Stimulated activated CD4-positive, alpha-beta T cell treated with anti-CD3 and anti-CD28 coated beads, Interleukin-2, amount 100 ng/mL, for 48 hours (primary cell): ENCODE measurements at places on chromosomes 2 and 18.

DNA sequence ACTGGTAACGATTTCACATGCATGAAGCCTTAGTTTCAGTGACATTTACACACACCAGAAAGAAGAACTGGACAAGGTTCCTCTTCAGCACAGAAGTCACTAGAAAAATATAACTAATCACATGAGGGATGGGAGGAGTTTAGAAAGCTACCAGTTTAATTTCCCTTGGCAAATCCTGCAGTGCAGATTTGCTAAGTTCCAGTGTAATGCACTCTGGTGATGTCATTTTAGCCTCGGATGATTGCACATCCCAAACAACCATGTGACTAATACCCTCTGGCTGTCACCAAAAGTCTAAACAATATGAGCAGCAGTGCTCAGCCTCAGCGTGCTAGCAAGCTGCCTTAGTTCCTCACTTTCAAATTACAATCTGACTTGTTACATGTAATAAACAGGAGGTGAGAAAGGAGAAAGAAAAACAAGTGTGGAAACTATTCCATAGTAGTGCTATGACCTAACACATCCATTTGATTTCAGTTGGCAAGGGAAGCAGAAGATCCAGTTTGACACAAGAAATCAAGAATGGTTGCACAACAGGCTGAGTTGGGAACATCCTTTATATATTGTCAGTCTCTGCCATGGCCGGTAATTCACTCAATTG, 35.3 kb upstream of the PPP1CB start:
- DNase-seq: no peak

DNA sequence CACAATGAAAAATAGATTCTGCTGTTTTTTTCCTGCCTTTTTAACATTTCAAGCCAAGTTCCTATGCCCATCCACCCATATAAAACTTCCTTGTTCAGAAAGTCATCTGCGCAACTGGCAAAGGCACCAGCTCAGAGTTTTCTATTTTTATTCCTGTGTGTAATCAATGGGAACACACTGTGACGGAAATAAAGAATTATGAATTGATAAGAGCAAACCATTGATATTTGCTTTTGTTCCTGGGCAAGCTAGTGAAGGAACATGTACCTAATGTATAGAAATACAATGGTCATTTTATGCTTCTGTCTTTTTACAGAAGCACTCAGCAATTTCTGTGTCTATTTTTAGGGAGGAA, 30.8 kb upstream of the AAK1 start:
- no peak for DNase-seq

- no peak for DNase-seq
Observed at GRCh38 chr2:106943468-106944200, 57.7 kb upstream of the ST6GAL2 start.

DNA sequence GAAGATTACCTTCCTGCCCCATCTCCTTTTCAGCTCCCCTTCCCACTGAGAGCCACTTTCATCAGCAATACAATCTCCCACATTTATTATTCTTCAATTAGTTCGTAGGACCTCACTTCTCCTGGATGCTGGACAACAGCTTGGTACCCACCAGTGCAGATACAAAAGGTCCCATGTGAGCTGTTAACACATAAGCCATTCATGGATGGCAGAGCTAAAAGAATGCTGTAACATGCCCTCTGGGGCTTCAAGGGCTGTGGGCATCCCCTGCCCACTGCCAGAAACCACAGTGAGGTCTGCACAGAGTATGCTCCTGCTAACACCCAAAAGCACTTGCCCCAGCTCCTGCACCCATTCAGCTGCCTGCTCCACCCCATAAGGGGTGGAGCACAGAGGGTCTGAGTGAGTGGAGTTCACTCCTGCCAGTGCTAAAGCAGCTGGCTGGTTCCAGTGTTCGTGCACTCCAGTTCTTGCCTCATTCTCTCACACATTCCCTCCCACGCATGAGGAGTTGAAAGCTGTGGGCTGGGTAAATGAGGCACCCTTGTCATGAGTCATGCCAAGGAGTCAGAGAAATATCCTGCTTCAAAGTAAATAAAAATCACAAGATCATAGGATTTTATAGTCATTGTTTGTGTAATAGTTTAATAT, 305.9 kb upstream of the TMEFF2 start:
- no peak for DNase-seq

GRCh38 chr2:48548840-48549239, 18.9 kb downstream of the STON1 start:
- no peak for DNase-seq

DNA sequence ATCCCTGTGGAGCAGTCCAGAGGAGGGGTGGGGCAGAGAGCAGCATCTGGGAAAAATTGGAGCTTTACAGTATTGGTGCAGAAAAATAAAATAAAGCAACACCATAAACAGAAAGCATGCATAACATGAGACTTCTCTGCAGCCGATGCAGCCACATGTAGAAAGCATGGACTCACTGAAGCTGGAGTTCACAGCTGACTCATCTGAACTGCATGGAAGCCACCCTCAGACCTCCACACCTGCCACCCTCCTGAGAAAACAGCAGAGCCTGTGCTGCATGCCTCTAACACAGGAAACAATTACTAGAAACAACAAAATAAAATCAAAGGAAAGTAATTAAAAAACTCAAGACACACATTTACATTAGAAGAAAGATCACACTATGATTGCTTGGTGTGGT, 169.4 kb upstream of the ALKAL2 start:
- no peak for DNase-seq

- no peak for DNase-seq
Observed at GRCh38 chr18:6752202-6752860, 22.8 kb downstream of the ARHGAP28 start.

GRCh38 chr2:33903215-33903614, 304.1 kb upstream of the FAM98A start:
- DNase-seq: no peak

DNA sequence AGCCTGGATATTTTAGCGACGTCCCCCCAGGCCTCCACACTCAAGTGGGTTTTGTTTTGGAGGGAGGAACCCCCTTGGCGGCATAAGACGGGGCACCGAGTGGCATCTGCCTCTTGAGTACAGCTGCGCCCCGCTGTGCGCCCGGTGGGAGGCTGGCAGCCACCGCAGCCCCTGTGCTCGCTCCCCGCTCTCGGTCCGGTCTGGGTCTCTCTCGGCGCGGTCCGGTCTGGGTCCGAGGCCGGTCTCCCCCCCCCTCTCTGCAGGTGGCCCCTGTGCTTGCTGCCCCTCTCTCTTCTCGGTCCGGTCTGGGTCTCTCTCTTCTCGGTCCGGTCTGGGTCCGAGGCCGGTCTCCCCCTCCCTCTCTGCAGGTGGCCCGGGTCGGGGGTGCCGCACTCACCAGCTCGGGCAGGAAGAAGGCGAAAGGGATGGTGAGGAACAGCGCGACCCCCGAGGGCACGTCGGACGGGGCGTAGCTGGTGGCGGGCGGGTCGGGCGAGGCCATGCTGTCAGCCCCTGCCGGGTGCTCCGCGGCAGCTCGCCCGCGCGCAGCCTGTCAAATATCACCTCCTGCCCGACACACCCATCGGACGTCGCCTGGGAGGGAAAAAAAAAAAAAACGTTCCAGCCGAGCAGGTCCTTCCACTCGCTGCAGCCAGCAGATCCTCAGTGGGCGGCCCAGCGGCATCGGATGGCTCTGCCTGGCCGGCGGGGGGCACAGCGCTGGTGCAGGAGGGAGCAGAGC, at the start of gene MALL:
TSS of gene MALL (minus strand) at position 532 of the 742 bp plus-strand sequence. CDS start at position 502, 30 bp downstream.
- no peak for DNase-seq

DNA sequence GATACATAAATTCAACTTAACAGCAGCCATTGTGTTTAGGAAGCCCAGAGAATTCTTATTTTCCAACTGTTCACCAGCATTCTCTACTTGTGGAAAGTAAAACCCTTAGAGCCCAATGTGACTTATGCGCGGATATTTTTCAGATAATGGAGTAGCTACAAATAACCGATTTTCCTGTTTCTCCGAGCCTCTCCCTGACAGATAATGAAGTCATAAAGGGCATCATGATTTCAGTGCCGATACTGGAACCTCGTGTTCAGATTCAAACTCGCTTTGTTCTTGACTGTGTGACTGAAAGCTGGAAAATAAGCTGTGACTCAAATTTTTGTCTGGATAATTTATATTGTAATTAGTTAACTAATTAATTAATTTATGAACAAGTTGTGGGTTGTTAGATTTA, 228.2 kb downstream of the VAPA start:
- no peak for DNase-seq

- no peak for DNase-seq
Observed at GRCh38 chr2:189633392-189633811, 27.9 kb upstream of the ASNSD1 start.

DNA sequence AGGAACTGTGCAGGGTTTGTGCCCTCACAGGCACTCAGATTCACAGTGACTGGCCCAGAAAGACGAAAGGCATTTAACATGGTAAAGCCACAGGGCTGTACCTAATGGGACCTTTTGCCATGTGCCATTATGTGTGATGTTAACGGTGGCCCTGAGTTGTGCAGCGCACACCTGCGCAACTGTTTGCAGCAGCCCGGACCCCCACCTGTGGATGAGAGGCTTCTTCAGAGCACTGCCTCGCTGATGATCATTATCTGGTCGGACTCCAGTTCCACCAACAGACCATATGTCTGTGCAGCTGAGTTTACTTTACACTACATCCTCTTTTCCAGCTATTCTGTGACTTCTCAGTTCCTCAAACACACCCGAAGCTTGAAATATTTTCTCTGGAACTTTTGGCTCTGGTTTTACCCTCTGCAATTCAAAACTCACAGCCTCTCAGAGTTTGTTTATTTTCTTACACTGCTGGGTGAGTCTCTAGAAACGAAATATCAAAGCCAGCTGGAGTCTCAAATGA, 35.6 kb upstream of the UBE2F start:
- no peak for DNase-seq

DNA sequence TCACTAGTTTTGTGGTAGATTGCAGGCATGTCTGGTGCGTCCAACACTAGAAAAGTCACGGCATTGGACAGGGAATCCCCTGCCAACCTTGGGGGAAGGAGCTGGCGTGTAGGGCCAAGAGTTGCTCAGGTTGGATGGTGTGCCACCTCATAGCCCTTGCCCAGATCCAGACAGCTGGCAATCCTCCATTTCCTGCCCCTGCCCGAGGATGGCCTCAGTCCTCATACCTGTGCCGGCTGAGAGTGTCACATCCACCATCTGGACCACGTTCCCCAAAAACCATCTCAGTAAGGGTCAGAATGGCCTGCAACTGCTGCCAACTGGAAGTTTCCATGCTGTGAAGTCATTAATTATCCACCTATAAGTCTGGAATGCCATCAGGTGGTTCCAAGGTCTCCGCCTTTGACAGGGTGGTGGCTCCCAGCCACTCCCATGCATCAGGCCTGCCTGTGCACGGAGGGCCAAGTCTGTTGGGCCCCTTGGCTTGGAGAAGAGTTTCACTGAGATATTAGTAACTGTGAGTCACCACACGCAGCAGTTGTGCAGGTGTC, 55.0 kb downstream of the IMPA2 start:
- DNase-seq: no peak

- no peak for DNase-seq
Observed at GRCh38 chr2:200604571-200605255, 18.9 kb downstream of the AOX1 start.

- DNase-seq: no peak
Observed at GRCh38 chr2:197140045-197140444, 170.5 kb downstream of the ANKRD44 start.

- DNase-seq: no peak
Observed at GRCh38 chr2:37976411-37976810, 51.3 kb downstream of the RMDN2 start.

DNA sequence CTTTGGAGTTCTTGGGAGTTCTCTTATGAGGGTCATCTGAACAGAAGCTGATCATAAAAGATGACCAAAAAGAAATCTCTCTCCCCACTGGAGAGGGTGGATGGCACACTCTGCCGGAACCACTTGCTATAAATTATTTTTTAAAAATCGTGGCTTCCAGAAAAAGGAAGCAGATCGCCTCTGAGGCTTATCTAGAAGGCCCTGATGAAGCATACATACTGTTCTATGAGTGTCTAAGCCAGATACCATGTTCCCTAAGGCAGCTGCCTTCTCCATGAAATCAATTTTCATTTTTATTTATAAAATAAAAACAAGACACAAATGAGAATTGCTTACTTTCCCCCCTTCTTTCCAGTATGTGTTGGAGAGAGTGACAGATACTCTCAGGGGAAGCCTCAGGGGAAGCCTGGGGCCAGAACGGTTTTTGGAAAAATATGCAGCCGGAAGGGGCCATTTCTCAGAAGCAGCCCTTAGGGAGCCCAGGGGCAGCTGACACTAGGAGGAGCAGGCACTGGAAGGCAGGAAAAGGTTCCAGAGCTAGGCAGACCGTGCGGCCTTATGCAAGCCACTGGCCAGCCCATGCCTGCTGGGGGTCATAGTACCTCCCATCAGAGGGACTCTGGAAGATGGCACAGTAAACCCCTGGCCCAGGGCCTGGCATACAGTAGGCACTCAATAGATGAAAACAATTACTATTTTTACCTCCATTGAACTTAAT, 130.6 kb downstream of the CABLES1 start:
- DNase-seq: no peak

GRCh38 chr2:16625759-16626158, 39.9 kb downstream of the CYRIA start:
- DNase-seq: no peak

- no peak for DNase-seq
Observed at GRCh38 chr2:186841940-186842339, 7.0 kb downstream of the ZSWIM2 start.

- DNase-seq: no peak
Observed at GRCh38 chr2:11373096-11373495, 28.7 kb upstream of the ROCK2 start.

DNA sequence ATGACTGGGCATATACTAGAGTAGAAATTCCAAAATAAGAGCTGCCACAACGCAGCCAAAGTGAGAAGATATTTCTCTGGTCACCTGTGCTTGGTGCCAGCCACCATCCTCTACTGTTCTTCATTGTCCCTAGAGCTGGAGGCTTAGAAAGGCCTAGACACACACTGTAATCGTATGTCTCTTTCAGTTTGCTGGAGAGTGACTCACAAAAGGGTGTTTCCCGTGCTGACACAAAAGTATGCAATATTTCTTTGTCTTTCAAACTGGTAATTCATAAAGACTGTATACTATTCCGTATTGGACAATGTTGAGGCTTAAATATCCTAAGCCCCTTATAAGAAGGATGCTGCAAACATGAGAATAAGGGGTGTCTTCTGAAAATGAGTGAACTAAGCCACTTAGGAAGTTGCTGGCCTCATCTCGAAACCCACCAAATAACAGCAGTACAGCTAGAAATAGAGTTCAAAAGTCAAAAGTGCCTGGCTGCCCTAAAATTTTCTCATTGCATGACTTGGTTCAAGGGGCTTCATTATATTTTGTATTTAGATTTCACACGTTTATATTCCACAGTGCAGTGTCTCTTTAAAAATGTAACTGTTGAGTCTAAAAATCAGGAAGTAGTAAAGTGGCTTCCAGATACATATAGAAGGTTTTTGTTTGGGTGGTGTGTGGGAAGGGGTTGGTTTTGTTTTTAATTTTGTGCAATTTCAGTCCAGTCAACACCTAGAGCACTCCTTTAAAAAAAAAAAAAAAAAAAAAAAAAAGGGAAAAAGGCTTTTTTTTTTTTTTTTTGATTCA, 601.1 kb downstream of the ARHGAP15 start:
- DNase-seq: peak; percentile 5
